Activated CD4-positive, alpha-beta memory T cell treated with anti-CD3 and anti-CD28 coated beads for 36 hours (primary cell): ENCODE measurements at places on chromosomes 16 and 17.

DNA sequence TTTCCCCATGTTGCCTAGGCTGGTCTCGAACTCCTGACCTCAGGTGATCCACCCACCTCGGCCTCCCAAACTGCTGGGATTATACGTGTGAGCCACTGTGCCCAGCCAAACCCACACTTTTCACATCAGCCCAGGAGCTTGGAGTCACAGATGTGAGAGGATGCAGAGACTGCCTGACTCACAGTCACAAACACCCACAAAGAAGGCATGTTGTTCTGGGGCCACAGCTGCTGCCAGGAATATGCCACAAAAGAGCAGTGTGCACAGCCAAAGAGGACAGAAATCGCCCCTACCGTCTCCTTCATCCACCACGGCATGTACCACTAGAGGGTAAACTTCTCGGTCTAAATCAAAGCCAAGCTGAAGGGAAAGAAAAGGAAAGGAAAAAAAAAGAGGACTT lies 25.1 kb upstream of the FOXJ1 start:
- DNase-seq: peak; percentile 55

DNA sequence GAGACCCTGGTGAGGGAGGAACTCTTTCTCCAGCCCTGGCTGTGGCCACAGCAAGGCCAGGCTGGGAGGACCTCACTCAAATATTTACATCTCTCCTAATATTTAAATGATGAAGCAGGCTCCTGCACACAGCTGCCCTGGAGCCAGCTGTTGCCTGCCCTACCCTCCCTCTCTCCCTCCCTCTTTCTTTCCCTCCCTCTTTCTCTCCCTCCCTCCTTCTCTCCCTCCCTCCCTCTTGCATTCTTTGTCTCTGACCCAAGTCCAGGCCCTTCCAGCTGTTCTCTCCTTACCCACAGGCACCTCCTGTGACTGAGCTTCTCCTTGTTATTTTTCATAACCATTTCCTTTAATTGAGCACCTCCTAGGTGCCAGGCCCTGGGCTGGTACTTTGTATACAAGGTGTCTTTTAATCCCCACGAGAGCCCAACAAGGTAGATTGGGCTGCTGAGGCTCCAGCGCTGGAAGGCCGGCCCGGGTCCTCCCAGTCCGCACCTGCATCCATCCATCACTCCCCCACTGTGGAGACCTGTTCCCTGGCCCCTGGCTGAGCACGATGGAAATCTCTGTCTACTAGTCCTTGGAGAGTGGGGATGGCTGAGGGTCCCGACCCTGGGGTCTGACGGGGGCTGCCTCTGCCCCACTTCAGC lies 242.3 kb downstream of the SEC14L1 start:
- DNase-seq: no peak

DNA sequence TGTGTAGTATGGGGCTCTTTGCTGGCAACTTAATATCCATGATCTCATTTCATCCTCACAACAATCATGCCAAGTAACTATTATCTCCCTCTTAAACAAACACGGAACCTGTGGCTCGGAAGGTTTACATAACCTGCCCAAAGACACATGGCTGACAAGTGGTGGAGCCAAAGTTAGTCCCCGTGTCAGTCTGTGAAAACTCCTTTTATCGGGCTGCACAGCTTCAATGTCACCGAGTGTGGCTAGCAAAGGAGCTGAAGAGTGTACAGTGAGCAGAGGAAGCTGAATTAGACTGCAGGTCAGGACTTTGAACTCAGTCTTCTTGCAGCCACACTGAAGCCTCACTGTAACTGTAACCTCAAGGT lies 80.3 kb downstream of the PARN start:
- DNase-seq: no peak

GRCh38 chr17:70405492-70406220 lies 236.3 kb downstream of the KCNJ2 start:
- no peak for DNase-seq

DNA sequence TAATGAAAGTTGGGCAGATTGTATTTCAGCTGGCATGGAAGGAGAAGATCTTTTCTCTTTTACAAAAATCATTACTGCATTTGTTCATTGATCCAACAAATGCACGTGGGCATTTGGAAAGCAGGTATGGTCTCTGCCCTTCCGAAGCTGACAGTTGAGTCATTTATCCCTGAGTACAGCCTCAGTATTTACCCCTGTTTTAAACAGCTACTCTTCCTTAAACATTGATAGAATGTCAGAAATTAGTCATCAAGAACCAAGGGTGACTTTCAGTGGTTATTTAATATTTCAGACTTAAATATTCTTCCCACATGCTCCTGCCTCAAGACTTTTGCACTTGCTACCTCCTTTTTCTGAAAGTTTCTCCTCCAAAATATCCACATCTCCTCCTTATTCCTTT lies 226.7 kb upstream of the HSBP1 start:
- DNase-seq: no peak

DNA sequence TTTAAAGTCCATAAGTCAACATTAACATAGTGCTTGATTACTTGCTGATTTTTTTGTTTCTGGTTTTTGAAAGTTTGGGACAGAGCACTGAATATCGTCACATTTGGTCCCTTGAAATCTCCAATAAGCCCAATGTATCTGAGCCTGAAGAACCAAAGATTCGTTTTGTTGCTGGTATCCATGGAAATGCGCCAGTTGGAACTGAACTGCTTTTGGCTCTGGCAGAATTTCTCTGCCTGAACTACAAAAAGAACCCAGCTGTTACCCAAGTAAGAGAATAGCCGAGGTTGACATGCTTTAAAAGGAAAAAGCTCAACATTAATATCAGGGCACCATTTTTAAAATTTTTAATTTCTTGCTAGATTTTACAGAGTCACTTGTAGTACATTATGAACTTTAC lies 27.7 kb upstream of the GOSR1 start:
- no peak for DNase-seq

DNA sequence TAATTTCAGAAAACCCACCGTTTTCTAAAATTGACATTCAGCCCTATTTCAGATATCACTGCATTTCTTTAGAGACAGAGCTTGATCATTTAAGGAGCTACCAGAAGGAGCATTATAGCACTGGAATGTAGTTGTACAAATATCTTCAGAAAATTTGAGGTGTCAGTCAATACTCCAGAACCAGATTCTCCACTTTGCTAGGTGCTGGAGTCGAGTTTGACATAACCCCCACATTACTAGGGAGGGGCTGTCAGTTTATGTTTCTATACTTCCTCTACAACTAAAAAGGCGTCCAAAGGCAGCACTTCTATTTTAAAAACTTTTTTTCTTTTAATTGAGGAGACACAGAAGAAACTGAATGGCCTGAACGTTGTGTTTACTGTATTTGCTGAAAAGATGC lies 892 bp upstream of the KIAA0513 start:
- DNase-seq: no peak

DNA sequence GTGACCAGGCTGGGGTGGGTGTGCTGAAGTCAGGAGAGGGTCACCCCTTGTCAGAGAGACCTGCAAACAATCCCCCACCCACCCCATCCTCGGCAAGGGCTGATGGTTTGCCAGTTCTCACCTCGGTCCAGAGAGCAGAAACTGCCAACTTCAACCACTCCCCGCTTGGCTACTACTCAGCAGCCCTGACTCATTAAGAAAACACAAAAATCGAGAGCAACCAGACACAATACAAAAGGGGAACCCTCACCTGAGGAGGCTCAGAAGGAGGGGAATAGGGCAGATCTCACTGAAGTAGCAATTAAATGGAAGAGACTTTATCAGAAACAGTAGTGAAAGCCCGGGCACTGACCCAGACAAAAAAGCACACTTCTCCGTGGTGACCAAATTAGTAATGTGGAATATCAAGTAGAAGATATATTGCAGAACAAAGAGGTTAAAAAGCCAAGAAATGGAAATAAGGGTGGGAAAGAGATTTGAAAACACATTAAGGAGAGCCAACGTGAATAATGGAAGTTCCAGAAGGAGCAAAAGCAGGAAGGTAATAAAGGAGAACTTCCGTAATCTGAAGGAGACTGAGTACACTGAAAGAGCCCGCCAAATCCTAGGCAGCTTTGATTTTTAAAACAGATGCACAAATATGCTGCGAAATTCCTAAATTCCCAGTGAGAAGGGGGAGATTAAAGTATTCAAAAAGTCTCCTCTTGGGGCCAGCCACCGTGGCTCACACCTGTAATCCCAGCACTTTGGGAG lies 23.6 kb downstream of the CENPV start:
- DNase-seq: no peak

DNA sequence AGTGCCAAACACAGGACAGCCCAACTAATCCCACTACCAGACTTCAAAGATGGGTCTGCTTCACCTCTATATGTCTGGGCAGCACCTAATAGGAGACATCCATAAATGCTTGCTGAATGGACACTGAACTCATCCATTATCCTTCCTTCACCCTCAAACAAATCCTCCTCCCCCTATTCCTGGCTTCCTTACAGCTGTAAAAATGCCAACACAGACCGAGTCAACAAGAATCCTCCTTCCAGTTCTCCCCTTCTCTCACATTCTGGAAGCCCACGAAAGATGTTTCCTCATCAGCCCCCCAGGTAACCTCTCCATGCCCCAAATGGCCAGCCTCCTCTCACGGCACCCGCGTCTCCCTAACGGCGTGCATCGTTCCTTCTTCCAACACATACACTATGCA lies 12.3 kb downstream of the PELP1 start:
- DNase-seq: no peak

DNA sequence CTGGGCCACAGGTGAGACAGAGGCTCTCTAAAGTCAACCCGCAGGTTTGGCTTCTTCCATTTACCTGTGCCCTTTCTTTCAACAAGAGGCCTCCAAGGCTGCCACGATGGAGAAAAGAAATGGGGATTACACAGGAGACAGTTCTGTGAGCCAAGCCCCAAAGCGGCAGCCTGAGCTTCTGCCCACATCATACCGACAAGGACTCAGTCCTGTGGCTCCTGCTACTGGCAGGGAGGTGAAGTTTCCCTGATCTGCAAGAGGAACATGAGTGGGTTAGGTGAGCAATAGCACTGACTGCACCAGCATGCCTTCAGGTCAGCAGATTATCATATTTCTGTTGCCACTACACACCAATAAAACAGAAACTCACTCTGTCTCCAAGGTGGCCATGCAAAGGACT lies 800.0 kb downstream of the KCNJ18 start:
- DNase-seq: no peak

DNA sequence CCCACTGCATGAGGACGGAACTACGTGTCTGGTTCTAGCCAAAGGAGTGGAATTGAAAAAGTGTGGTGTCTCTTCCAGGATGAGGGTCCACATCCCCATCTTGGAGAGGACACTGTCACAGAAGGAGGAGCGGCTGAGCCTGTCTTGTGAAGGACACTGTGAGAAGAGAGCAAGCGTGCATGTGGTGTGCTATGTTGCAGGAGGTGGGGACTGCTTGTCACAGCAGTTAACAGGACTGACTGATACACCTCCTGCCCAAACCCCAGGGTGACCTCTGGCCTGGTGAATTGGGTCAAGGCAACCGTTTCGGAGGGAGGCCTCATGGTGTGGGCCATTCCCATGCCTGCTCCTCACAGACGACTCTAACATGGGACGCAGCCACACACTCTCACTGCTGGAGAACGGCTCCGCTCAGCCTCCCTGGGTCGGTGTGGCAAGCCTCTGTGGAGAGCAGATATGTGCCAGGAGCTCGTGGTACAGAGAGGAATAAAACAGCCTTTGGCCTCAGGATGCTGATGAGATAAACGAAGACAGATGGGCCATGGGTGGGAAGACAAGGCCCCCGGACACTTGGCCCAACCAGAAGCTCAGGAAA lies 56.4 kb upstream of the RBFOX3 start:
- DNase-seq: no peak

- DNase-seq: no peak
These were observed 276.7 kb upstream of the DYNLRB2 start for GRCh38 chr16:80263848-80264694.

GRCh38 chr17:66850692-66851091 lies 15.8 kb downstream of the CACNG5 start:
- no peak for DNase-seq

DNA sequence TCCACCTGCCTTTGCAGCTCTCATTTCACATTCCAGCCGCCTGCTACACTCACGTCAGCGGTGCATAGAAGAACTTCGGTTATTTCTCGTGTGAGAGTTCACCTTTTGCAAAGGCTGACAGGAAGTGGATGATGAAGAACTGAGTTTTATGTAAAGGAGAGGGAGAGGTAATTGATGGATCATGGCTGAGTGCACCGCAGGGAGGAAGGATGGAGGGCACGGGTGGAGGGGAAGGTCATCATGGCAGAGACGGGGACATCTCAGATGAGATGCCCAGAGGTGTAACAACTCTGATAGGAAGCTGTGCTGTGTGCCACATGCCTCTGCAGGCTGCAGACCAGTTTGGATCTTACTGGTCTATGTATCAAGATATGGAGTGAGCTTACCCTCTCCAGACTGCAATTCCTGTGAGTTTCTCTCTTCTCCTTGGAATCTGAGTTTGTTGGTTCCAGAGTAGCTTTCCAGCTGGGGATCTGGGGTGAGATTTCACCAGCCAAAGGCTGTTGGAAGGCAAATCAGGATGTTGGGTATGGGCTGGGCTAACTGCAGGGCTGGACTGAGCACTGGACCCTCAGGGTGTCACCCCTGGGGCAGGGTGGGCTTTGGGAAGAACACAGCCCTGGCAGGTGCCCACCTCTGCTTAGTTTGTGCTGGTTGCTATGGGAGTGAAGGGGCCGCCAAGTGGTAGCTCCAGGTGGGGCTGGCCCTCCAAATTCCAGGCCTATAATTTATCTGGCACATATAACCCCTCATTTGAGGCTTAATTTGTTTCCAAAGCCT lies 777.0 kb downstream of the KCNJ18 start:
- DNase-seq: no peak

- peak; percentile 89 for DNase-seq
These were observed at the start of gene LAT for GRCh38 chr16:28984619-28985135. LAT (plus strand) TSS chr16:28985052; CDS start chr16:28985418, 366 bp downstream.

GRCh38 chr17:82388223-82388921 lies 16.8 kb downstream of the UTS2R start:
- DNase-seq: no peak

DNA sequence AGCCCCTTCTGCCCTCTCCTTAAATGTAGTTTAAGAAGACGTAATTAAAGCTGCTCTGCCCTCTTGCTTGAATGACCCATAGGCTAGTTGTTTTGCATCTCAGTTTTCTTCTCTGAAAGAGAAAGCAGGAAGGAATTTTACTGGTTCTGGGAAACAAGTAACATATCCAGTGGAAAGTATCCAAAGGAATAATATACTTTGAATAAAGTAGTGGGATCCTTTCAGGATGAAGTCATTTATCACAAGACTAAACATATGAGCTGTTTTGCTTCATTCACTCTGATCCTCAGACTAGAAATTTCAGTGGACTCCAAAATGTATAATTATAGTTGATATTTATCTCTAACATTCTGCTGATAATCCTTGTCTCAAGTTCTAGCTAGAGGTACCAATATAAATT lies 1297.6 kb upstream of the GOT2 start:
- no peak for DNase-seq

GRCh38 chr17:73795730-73796129 lies 151.5 kb upstream of the SDK2 start:
- no peak for DNase-seq

GRCh38 chr17:48596735-48597527 lies 3.4 kb upstream of the HOXB5 start:
- DNase-seq: no peak

GRCh38 chr17:6177941-6178694 lies 107.9 kb downstream of the WSCD1 start:
- no peak for DNase-seq
